ENCODE measurements at places on chromosomes 12 and 14. TPM values are rescaled to one million over a fixed set of nuclear protein-coding genes. Genes with fewer than 3 reads are reported as not detected.

GRCh38 chr12:23659131-23659530, 290.3 kb downstream of the SOX5 start:
- no peak for DNase-seq

Gene RFLNA
- 9.7 TPM for total RNA-seq

Gene AQP2
- not detected for total RNA-seq

Gene SELPLG
- 0.09 TPM for total RNA-seq

Gene EML5
- 0.81 TPM for total RNA-seq

Measured in H9 (cell line).